NCI-H1105 treated with DMSO at 0.1 percent for 48 hours (cell line): ENCODE measurements at places on chromosomes 3 and 15.

- no peak for DNase-seq
Observed at GRCh38 chr3:12982619-12983101, 90.6 kb downstream of the IQSEC1 start.

GRCh38 chr3:102017784-102018183 lies 168.5 kb downstream of the NFKBIZ start:
- DNase-seq: no peak

GRCh38 chr15:45114076-45114750 lies at the start of the genes DUOX2 and DUOXA2:
DUOX2 (minus strand) TSS chr15:45114172; CDS start chr15:45113411, 761 bp downstream.
DUOXA2 (plus strand) TSS chr15:45114326; CDS start chr15:45114606, 280 bp downstream.
- DNase-seq: no peak

GRCh38 chr15:93072411-93073394 lies 16.3 kb downstream of the RGMA start:
- DNase-seq: peak; percentile 52

GRCh38 chr3:42099020-42099765 lies 8.0 kb downstream of the TRAK1 start:
- no peak for DNase-seq

- DNase-seq: no peak
Observed at GRCh38 chr3:44342176-44342790, 3.7 kb downstream of the TCAIM start.

GRCh38 chr3:169477790-169478189 lies 185.7 kb downstream of the MECOM start:
- no peak for DNase-seq

- DNase-seq: no peak
Observed at GRCh38 chr15:100350434-100351226, 8.9 kb upstream of the ADAMTS17 start.

GRCh38 chr15:58423205-58423604 lies 8.6 kb upstream of the LIPC start:
- DNase-seq: no peak

DNA sequence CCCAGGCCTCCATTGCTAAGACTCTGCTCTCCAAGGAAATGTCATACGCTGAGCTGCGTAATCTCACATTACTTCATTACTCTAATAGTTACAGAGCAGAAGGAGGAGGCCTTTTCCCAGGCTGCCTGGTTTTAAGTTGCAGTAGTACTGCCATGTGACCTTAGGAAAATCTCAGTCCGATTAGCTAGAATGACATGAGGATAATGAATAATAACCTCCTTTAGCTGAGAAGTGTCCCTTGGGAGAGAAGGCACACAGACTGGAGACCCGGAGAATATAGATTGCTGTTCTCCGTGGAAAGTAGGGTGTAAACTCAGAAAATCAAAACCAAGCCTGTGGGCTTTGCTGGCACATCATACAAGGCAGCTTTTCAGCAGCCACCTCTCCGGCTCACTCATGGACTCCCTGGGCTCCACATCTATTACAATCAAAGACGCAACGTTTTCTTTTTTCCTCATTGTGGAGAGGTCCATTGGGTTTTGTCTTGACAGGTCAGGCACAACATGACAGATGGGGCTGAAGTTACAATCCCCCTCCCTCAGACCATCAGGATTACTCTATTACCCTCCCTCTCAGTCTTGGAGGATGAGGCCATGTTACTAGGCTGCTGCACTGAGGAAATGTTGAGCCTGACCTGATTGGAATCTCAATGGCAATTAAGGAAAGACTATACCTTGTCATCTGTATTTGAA lies 134.8 kb upstream of the MB21D2 start:
- no peak for DNase-seq

GRCh38 chr3:14286887-14287500 lies 108.4 kb downstream of the LSM3 start:
- DNase-seq: peak; percentile 83

- peak; percentile 68 for DNase-seq
Observed at GRCh38 chr15:59532770-59533379, 78.7 kb upstream of the GCNT3 start.

DNA sequence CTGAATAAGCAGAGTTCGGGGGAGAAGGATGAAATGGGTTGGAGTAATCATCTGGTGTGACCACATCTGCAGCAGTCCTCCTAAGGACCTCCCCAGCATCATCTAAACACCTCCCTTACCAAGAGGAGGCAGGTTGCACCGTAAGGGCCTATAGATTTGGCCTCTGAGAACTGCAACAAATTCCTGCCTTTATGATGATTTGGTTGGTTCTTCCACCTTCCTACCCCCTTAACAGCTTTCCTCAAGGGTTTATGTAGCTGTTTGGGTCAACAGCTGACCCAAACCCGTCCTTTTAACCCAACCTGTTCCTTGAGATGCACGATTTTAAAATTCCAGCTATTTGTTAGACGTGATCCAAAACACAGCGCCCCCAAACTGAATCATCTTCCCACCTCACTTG lies 58.2 kb downstream of the AAGAB start:
- DNase-seq: no peak

GRCh38 chr15:83595191-83595590 lies 58.7 kb upstream of the ADAMTSL3 start:
- no peak for DNase-seq

GRCh38 chr3:171956705-171957104 lies 82.7 kb upstream of the FNDC3B start:
- no peak for DNase-seq

DNA sequence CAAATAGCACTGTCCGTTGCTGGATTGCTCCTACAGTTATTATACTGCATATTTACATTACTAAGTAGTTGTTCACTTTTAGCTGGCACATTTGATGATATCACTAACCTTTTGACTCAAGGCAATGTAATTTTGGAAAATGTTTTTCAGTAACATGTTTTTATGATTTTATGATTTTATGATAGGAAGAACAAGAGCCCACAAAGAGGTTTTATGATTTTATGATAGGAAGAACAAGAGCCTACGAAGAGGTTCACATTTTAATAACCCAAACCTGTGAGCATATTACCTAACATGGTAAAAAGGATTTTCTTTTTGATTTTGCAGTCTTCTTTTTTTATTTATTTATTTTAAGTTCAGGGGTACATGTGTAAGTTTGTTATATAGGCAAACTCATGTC lies 172.3 kb upstream of the TPM1 start:
- DNase-seq: no peak

DNA sequence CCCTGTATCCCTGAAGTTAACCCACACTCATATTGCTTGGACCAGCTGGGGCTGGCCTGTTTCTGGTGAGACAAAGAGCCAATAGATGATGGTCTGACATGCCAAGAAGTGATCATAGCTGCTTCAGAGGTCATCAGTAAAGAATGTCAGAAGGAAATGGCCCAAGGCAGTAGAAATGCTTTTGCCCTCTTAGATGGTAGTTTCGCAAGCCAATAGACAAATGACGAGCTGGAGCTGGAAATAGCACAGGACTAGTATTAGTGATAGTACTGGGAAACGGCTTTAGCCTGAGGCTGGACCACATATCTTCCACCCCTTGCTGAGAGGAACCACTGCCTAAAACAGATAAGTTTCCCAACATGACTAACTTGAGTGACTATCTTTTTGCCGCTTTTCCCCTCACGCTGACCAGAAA lies 176.1 kb upstream of the THBS1 start:
- DNase-seq: no peak

- DNase-seq: no peak
Observed at GRCh38 chr3:57064572-57064971, 4.1 kb downstream of the SPATA12 start.

DNA sequence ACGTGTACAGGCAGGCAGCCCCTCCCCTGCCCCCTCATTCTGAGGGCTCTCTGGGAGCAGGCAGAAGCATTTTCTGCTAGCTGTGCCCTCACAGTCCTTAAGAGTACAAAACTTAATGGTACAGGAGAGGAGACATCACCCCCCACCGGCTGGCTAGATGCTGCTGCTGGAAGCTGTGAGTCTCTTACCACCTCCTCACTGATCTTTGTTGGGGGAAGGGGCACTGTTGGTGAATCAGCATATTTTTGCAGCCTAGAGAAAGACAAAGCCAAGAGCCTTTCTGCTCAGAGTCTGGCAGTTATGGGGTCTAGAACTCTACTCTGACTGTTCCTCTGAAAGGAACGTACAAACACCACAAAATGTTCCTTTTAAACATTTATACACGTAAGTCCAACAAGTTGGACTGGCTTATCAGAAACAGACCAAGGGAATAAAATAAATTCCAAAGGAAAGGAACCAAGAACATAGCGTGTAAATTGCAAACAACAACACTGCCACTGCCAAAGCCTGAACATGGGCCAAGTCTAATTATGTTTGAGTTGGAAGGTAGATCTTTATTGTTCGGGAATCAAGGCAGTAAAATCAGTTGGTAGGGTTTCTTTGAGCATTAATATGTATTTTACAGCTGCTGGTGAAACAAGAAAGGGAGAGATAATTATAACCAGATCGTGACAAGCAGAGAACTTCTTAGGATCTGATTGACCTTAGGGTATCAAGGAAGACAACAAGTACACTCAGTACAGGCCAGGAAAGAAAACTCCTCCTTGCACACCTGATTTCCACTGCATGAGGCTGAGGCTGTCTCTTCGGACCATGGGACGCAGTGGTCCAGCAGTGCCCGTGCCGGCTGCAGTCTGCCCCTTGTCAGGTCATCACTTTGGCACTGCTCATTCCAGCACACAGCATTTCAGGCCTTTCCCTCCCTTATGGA lies 27.4 kb downstream of the CLK3 start:
- peak; percentile 74 for DNase-seq

GRCh38 chr15:72197041-72197459 lies 537 bp downstream of the GRAMD2A start:
- DNase-seq: no peak

DNA sequence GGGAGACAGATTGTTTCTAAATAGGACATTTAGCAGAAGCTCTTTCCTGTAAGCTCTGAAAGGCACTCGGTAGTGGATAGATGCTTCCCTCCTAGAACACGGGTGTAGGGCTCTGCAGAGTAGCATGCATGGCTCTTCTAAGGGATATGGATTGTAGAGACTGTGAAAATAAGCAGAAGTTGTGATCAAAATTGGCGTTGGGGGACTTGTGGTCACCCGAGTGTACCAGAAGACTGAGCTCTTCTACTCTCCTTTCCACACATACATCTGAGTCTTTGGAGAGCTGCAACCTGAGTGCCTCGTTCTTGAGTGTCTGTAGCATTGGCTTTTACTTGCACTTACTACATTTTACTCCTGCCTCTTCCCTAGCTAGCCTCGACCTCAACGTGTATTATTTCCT lies 197.7 kb downstream of the LPP start:
- no peak for DNase-seq

GRCh38 chr3:105674437-105675065 lies 194.3 kb downstream of the CBLB start:
- no peak for DNase-seq

DNA sequence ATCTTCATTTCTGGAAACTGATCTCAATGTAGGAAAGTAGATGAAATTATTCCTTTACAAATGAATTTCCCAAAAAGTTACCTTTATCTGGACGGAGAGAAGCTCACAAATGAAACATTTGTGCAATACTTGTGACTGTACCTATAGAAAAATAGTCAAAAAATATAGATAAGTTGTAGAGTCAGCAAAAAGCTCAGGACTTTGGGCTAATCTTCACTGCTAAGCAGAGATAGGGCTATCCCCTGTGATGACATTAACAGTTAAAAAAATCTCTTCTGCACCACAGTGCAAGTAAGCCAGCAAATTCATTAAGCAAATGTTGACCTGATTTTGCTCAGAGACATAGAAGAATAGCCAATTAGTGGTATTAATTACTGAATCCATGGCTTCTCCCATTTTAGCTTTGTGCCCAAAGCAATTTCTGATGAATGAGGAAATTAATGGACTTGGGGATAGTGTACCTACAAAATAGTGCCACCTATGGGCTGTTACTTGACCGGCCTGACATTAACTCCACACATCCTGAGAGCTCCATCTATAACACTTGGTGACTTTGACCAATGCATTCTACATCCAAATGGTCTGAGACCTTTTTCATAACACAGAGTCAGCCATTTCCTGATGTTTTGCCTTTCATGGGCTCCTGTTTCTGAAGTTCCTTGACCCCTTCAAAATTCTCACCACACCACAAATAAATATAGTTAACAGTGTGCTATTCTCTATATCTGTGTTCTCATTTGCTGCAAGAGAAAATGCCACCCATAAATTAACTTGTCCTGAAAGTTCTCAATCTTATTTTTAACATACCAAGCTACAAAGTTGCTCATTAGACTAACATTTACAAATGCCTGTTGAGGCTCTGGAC lies 105.0 kb downstream of the SSR3 start:
- DNase-seq: peak; percentile 59

GRCh38 chr3:127816783-127817405 lies 5.4 kb downstream of the MGLL start:
- no peak for DNase-seq

- peak; percentile 26 for DNase-seq
Observed at GRCh38 chr15:70248116-70249025, 150.7 kb upstream of the TLE3 start.

DNA sequence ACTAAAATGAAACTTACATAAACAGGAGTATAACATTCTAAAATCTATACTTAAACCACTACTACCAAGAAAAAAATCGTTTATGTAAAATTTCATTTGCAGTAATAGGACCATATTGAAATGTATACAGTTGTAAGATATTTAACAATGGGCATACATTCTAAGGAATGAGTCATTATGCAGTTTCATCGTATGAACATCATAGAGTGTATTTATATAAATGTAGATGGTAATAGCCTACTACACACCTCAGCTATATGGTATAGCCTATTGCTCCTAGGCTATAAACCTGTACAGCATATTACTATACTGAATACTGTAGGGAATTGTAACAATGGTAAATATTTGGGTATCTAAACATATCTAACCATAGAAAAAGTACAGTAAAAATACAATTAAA lies 79.5 kb downstream of the DPH6 start:
- DNase-seq: no peak

GRCh38 chr15:48063411-48063985 lies 57.3 kb upstream of the SLC24A5 start:
- no peak for DNase-seq

- DNase-seq: peak; percentile 1
Observed at GRCh38 chr15:83380682-83381081, 66.5 kb upstream of the SH3GL3 start.

DNA sequence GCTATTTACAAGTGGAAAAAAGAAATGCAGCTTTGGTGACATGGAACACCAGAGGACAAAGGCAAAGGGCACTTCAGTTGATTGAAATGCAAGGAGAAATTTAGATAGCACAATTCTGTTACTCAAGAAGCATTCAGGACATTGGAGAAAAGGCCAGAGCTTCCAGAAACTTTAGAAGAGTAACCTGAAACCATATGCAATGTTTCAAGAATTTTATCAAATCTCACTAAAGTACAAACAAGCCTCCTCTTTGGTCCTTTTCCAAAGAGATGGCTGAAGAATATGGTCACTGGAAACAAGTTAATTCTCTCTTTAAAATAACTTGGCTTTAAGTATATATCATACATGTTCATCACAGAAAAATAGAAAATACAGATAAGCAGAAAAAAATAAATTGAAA lies 14.6 kb upstream of the LMOD3 start:
- no peak for DNase-seq

- DNase-seq: no peak
Observed at GRCh38 chr15:55204464-55204863, 7.7 kb upstream of the RSL24D1 start.

GRCh38 chr3:171301002-171301401 lies 159.2 kb downstream of the TNIK start:
- DNase-seq: no peak

- DNase-seq: no peak
Observed at GRCh38 chr3:108940568-108941263, 13.0 kb downstream of the GUCA1C start.
